Naive thymus-derived CD4-positive, alpha-beta T cell (primary cell): ENCODE measurements at places on chromosomes 4 and X. TPM values are rescaled to one million over a fixed set of nuclear protein-coding genes. Genes with fewer than 3 reads are reported as not detected.

The CFI gene
- not detected for total RNA-seq

The RBM46 gene
- not detected for total RNA-seq

The XG gene
- 0.22 TPM for total RNA-seq

The ASB11 gene
- not detected for total RNA-seq

The TIGD2 gene
- total RNA-seq = 7.9 TPM

The COL4A6 gene
- not detected for total RNA-seq

The PDLIM3 gene
- not detected for total RNA-seq

The CT55 gene
- total RNA-seq = not detected in 2 replicates

- no peaks in the 10 kb centered on the region for H3K27me3 ChIP-seq
- H3K36me3 ChIP-seq = no peaks in the 10 kb centered on the region
- H3K27ac ChIP-seq = no peak overlapping the region
- H3K4me3 ChIP-seq = no peak overlapping the region
Observed at GRCh38 chrX:120357186-120357585, 4.7 kb upstream of the ATP1B4 start.

DNA sequence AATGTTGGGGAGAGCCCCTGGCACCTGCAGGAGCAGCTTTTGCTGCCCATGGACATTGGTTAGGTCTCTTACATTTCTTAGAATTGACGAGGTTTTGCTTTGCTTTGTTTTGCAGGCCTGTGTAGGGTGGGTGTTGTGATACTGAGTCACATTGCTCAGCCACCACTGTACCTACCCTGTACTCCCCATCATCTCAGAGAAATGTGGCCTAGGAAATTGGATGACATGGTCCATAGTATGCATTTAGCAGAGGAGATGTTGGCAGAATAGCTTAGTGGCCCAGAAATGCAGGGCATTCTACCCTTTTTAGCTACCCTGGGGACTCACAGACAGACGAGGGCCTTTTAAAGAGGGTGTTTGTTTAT lies 43.7 kb downstream of the IL21 start:
- peaks cover 14% of the 10 kb centered on the region for H3K4me1 ChIP-seq
- DNase-seq = no peak
- no peaks in the 10 kb centered on the region for H3K27me3 ChIP-seq
- no peak overlapping the region for H3K27ac ChIP-seq
- H3K36me3 ChIP-seq = no peaks in the 10 kb centered on the region
- no peak overlapping the region for H3K4me3 ChIP-seq

DNA sequence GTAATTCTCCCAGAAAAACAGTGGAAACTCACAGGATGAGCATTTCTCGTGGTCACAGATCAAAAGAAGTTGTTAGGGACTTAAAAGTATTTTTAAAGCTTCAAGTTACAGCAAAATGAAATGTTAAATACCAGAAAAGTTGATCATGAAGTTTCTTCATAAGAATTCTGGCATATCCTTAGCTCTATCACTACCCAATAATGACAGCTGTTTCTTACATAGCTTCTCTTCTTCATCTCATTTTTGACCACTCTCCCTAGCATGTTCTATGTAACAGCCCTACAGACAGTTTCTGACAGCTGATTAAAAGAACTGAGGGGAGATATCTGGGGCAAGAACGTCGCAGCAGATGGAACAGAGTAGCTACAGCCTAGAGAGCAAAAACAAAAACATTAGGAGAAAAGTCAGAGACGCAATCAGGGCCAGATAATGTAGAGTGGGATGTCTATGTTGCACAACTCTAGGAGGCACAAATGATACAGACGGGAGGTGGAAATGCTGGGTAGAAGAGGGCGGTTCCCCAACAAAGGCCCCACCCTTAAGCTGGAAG lies 108.7 kb downstream of the CORIN start:
- H3K27me3 ChIP-seq = no peaks in the 10 kb centered on the region
- H3K4me3 ChIP-seq = no peak overlapping the region
- DNase-seq = no peak
- H3K36me3 ChIP-seq = no peaks in the 10 kb centered on the region
- H3K4me1 ChIP-seq = no peaks in the 10 kb centered on the region

DNA sequence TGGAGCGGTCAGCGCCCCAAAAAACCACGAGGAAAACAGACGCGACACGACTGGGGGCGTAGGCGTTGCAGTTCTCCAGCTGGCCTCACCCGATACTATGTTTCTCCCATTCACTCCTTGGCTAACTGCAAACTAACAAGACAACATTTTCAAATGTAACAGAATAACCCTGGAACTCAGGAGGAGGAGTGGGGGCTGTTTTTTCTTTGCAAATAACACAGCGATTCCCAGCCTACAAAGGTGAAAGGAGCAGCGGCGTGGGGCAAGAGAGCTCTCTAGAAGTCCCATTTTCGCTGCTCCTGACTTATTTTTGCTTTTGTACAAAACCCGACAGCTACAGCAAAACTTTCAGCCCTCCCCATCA lies 1.6 kb downstream of the SOX3 start:
- no peak overlapping the region for H3K4me3 ChIP-seq
- H3K27me3 ChIP-seq = no peaks in the 10 kb centered on the region
- no peak overlapping the region for H3K27ac ChIP-seq
- H3K36me3 ChIP-seq = no peaks in the 10 kb centered on the region

- no peak for DNase-seq
- H3K4me1 ChIP-seq = no peaks in the 10 kb centered on the region
- no peak overlapping the region for H3K27ac ChIP-seq
- no peaks in the 10 kb centered on the region for H3K27me3 ChIP-seq
- no peaks in the 10 kb centered on the region for H3K36me3 ChIP-seq
Observed at GRCh38 chr4:127425851-127426250, 206.9 kb upstream of the INTU start.

DNA sequence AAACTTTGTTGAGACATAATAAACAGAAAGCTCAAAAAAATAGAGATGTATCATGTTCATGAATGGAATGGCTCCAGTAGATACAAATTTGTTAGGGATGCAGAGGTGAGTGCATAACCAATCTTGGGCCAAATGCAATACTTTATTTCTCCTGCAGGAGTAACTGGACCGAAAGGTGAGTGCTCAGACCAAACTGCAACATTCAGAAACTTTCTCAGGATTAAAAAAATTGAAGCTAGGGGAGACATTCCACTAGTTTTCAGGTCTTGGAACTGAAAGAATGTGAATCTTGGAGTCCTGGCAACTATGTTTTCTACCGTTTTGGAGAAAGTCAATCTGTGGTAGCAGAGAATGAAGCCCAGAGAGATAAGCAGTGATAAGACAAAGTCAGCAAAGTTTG lies 21.2 kb upstream of the LCORL start:
- H3K36me3 ChIP-seq = no peaks in the 10 kb centered on the region
- no peak for DNase-seq
- H3K4me1 ChIP-seq = no peaks in the 10 kb centered on the region
- no peak overlapping the region for H3K27ac ChIP-seq
- no peak overlapping the region for H3K4me3 ChIP-seq

DNA sequence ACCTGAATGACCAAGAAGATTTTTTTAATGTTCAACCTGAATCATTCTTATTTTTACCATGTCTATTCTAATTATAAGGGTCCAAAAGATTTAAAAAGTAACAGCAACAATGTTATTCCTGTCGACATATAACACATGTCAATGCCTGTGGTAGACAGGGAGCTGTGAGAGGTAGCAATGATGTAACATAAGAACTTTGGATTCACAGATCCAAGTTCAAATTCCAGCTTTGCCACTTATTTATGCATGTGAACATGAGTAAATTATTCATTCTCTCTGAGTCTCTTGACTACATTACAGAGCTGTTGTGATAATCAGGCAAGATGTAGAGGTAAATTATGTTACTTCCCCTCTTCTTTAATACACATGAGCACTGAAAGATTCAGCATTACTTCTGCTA lies 54.5 kb downstream of the KLHL8 start:
- DNase-seq = no peak
- no peaks in the 10 kb centered on the region for H3K27me3 ChIP-seq
- no peaks in the 10 kb centered on the region for H3K4me1 ChIP-seq
- no peak overlapping the region for H3K4me3 ChIP-seq

DNA sequence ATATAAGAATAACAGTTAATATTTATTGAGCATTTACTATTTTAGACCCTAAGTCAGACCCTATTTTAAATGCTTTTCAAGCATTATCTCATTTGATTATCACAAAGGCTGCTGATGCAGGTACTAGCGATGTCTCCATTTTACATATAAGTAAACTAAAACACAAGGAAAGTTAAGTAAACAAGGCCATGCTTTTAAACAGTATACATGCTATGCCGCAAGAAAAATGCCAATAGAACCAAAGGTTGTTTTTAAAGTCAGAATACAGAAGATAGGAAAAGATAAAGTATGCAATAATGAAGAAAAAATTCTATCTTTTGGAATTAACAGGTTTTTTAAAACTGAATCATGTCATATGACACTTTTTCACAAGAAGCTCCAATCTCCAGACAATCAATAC lies 26.2 kb downstream of the RFC1 start:
- H3K27me3 ChIP-seq = no peaks in the 10 kb centered on the region
- H3K36me3 ChIP-seq = no peaks in the 10 kb centered on the region
- no peak overlapping the region for H3K4me3 ChIP-seq
- DNase-seq = no peak

- H3K4me3 ChIP-seq = no peak overlapping the region
- no peaks in the 10 kb centered on the region for H3K36me3 ChIP-seq
- H3K4me1 ChIP-seq = no peaks in the 10 kb centered on the region
Observed at GRCh38 chr4:156954587-156954986, 17.0 kb downstream of the PDGFC start.

- H3K4me1 ChIP-seq = no peaks in the 10 kb centered on the region
- H3K27me3 ChIP-seq = no peaks in the 10 kb centered on the region
- no peaks in the 10 kb centered on the region for H3K36me3 ChIP-seq
- no peak overlapping the region for H3K27ac ChIP-seq
- DNase-seq = no peak
- H3K4me3 ChIP-seq = no peak overlapping the region
Observed at GRCh38 chr4:39786838-39787237, 88.9 kb downstream of the UBE2K start.

GRCh38 chr4:140150636-140150885 lies 3.4 kb downstream of the MAML3 start:
- H3K27ac ChIP-seq = peak overlapping the region; percentile 84
- no peak for DNase-seq
- H3K27me3 ChIP-seq = no peaks in the 10 kb centered on the region
- peaks cover 13% of the 10 kb centered on the region for H3K4me1 ChIP-seq

DNA sequence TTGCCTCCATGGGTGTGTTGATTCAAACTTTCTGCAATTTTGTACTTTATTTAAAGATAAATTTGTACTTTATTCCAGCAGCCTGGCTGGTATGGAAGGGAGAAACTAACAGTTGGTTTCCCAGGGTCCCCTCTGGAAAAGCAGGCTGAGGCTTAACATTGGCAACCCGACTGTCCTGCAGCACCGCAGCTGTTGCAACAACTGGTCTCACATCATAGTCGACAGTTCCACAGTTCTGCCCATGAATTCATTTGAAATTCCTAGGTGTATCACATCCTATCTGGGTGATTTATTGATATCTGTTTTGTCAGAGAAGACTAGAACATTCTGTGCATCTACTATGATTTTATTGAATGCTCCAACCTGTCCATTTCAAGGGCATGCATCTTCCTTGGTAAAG lies 98.8 kb upstream of the GATB start:
- no peak overlapping the region for H3K4me3 ChIP-seq
- no peaks in the 10 kb centered on the region for H3K36me3 ChIP-seq
- H3K27ac ChIP-seq = no peak overlapping the region
- no peaks in the 10 kb centered on the region for H3K27me3 ChIP-seq

- H3K27ac ChIP-seq = no peak overlapping the region
- H3K4me3 ChIP-seq = no peak overlapping the region
- no peaks in the 10 kb centered on the region for H3K4me1 ChIP-seq
Observed at GRCh38 chrX:46793386-46794143, 34.6 kb upstream of the SLC9A7 start.

DNA sequence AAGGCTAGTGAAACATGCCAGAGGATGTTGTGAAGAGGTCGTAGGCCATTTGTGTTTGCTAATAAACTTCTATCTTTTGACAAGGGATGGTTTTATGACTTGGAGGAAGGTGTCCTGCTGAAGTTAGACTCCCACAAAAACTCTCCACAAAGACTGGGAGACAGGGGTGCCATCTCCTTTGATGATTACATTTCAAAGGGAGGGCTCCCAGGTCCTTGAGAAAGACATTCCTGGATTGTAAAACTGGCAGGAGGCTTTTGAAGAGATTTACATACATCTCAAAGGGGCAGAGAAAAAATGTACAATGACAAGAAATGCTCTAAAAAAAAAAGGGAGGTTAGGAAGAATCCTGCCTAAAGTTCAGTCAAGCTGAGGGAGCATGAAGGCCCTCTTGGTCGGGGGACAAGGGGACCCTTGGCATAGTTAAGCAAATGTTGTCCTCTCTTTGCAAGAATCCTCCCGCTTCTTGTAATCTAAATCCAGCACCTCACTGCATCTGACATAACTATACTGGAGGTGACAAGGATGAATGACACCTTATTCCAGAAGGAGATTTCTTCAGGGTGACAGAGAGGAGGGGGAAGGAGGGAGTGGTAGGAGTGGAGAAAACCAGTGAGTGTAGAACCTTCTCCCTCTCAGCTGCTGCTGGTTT lies 41.1 kb upstream of the MGST2 start:
- no peaks in the 10 kb centered on the region for H3K36me3 ChIP-seq
- no peaks in the 10 kb centered on the region for H3K27me3 ChIP-seq
- no peak overlapping the region for H3K27ac ChIP-seq
- no peaks in the 10 kb centered on the region for H3K4me1 ChIP-seq
- no peak for DNase-seq

DNA sequence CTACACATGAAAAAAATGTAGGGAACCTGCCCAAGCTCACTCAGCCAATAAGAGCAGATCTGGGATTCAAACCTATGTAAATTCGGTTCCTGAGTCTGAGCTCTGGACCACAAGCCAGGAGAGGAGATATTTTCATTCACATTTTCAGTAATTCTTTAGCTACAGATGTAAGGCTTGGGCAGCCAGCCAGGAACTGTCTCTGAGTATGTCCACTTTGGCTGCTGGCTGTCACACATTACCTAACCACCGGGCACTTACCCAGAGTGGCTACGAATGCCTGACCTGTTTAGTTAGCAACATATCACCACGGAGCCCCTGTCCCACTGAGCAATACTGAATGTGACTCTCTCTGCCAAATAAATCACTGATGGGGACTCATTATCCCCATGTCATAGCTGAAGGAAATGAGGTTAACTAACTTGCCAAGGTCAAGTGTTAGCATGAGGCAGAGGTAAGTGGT lies 15.3 kb downstream of the USP46 start:
- no peaks in the 10 kb centered on the region for H3K36me3 ChIP-seq
- no peak overlapping the region for H3K27ac ChIP-seq
- no peak for DNase-seq
- H3K27me3 ChIP-seq = no peaks in the 10 kb centered on the region
- H3K4me3 ChIP-seq = no peak overlapping the region
